ENCODE measurements at places on chromosomes 7 and 10.

GRCh38 chr10:99858849-99859248 is 76.4 kb downstream of the ABCC2 start:
- no peak for DNase-seq

GRCh38 chr10:57972783-57973182 is 294.9 kb downstream of the IPMK start:
- DNase-seq = no peak

DNA sequence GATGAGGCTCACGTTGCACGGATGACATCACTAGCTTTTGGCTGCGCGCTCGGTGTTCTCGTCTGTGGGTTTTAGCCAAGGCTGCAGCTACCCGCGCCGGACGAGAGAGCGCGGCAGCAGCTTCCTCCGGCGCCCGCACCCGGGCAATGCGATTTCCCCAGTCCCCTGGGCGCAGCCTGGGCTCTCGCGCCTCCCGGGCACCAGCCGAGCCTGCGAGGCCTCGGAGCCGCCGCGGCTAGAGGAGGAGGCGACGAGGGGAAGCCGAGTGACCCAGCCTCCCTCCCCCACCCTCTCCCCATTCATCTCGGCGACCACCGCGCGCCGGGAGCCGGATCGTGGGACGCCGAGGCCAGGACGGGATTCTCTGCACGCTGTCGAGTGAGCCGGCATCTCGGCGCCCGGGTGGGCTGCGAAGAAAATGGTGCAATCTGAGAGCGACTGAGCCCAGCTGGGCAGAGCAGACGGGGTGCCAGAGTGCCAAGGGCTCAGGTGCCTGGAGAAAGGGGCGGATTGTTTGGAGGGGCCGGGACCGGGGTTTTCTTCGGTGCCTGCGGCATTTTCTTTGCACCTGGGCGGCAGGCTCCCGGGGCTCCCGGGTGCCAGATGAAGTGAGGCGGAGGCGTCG is 1.2 kb upstream of the TMEM178B start:
- DNase-seq = peak; percentile 78

DNA sequence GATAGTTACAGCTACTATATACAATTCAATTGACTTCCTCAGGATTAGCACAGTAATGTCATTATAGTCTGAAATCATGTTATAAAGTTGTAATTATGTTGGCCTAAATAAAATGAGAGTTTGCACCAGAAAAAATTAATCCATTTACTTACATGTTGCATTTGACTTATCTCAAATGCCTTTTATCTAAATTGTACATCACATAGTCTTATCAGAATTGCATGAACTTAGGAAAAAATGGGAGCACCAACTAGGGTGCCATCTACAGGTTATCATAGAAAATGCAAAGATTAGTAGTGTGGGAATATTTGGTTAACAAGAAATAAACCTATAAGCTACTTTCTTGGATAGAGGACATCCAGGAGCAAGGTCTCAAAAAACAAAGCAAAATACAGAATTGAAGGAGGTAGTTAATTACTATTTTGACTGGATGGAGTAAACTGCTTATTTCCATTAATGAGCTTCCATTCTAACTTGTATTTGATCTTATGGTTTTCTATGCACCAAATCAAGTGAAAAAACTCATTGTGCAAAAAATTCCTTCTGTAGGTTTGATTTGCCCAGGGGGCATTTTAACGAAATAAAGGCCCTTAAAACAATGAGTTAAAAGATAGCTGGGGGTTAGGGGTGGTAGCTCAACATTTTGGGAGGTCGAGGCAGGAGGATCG is 60.0 kb upstream of the ORC5 start:
- peak; percentile 41 for DNase-seq

DNA sequence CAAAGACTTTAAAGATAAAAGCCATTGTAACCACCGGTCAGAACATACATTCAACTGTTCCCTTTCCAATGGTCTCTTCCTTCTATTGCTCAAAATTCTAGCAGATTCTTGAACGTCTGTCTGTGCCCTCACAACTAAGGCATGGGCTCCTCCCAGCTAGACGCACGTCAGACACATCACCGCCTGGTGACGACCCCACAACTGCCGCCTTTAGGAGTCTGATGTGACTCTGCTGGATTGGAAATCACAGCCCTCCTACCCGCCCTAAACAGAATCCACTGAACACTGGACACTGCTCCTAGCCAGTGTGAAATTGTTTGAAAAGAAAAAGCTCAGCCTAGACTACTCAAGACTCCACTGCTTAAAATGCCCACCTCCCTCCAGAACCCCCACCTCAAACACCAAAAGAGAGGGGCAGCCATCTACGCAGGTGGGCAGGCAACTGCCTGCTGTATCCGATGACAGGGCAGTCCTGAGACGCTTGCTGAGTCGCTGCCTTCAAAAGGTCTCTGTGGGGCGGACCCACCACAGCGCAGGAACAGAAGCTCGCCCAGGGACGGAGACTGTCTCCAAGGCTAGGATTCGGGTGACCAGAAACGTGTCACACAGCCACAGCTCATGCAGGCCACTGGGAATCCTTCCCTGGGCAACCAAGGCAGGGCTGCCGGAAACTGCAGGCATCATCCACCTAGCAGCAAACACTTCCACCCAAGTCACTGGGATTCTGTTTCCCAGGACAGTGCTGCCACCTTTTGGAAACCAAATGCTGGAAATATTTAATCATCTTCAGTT is 34.7 kb downstream of the GSDME start:
- DNase-seq = peak; percentile 54

GRCh38 chr7:155738652-155739537 is 73.4 kb downstream of the SHH start:
- peak; percentile 73 for DNase-seq

- no peak for DNase-seq
Observed at GRCh38 chr10:105956550-105956949, 1208.0 kb downstream of the SORCS1 start.

- peak; percentile 16 for DNase-seq
Observed at GRCh38 chr10:29555746-29556481, 78.9 kb downstream of the SVIL start.

DNA sequence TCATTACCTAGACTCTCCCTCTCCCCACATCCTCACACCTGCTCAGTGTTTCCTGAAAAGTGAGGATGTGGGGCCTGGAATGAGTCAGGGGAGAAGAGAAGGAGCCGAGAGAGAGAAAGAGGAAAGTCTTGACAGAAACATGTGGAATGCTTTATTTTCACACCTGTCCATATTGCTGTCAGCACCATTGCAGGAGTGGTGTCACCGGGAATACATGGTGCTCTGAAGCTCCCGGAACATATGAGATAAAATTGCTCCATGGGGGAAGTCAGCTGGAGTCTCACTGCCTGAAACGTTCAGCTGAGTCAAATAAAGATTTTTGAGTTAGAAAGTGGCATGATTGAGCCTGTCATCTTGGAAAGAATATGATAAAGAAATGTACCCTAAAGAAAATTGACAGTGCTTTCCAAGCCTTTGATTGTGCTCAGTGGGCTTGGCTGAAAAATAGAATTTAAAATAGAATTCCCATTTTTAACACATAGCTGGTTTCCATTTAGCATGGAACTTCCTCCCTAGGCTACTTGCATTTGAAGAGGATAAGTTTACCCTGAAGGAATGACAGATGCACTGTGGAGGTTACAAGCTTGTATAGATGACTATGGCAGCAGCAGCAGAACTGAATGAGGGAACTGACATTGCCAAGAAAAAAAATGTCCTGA is 182.4 kb downstream of the PCLO start:
- no peak for DNase-seq

DNA sequence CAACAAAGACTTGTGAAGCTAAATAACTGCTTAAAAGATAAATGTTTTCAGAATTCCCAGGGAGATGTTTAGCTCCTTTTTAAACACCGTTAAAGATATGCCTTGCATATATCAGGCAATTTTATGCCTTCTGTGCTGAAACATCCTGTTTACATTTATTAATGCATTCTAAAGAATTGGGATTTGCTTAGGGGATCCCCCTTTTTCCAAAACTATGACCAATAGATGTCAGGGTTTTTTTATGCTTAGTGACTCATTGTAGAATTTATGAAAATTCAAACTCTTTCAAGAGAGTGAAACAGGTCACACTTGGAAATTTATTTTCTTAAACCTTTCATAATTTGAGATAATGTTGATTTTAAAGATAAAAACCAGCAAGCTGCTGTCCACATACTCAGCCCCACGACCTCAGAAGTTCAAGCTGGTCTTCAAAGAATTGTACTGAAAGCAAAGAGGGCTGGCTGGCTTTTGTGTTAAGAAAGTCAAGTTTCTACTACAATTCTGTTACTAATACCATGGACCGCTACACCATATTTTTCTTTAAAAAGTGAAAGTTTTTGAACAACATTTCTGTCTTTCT is 411.8 kb downstream of the ETV1 start:
- no peak for DNase-seq

Data from GM03348 (cell line).